Activated naive CD4-positive, alpha-beta T cell (primary cell): ENCODE measurements at places on chromosomes 7 and 10.

DNA sequence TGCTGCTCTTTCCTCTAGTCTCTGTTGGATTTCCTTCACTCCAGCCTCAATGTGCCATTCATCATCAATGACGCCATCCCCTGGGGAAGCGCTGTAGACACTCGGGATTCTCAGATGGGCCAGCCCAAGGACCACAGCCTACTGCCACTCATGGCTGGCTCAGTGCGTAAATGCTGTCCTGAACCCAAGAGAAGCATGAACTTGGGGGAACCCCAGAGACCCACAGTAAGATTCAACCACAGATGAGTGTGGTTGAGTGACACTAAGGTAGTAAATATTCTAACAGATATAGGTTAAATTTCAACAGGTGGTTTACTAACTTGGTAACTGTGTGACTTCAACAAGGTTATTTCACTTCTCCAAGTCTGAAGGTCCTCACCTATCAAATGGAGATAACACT lies 304.1 kb downstream of the GRM8 start:
- no peak for DNase-seq

DNA sequence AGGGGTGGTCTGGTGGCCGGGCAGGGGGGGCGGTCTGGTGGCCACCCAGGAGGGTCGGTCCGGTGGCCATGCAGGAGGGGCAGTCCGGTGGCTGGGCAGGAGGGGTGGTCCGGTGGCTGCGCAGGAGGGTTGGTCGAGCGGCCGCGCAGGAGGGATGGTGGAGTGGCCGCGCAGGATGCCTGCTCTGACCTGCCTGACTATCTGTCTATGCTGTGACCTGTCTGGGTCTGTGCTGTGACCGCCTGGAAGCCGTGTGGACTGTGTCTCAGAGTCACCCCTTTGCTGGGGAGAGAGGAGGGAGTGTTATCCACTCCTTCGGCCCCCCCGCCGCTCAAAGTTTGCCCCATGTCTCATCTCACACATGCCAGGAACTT lies 113.2 kb downstream of the ACTR3B start:
- DNase-seq: no peak

DNA sequence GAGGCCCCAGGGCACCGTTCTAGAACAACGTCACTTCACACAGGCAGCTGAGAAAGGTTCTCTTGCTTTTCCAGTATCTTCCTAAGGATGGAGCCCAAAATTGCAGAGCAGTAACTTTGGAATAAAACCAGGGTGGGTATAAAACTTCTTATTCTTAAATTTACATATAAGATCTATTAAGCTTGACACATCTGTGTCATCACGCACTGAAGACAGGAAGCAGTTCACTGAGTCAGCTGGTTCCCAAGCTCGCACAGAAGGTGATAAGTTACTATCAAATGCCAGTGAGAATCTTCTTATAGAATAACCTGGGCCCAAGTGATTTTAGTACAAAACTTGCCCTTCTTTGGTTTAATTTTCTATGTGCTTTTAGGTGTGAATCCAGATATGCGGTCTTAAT lies 70.2 kb downstream of the RABGEF1 start:
- no peak for DNase-seq

DNA sequence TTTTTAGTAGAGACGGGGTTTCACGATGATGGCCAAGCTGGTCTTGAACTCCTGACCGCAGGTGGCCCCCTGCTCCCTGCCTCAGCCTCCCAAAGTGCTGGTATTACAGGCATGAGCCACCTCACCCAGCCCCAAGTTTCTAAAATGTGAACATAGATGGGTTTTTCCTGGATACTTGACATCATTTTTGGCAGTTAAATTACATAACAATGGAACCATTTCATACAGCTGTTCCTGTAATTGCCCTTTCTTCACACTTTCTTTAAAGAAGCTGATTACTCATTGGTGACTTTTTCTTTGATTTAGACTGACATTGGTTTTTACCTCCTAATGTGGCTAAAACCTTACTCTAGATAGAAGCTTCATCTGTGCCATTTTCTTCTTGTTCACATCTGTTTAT lies 5.9 kb downstream of the ZKSCAN1 start:
- no peak for DNase-seq

DNA sequence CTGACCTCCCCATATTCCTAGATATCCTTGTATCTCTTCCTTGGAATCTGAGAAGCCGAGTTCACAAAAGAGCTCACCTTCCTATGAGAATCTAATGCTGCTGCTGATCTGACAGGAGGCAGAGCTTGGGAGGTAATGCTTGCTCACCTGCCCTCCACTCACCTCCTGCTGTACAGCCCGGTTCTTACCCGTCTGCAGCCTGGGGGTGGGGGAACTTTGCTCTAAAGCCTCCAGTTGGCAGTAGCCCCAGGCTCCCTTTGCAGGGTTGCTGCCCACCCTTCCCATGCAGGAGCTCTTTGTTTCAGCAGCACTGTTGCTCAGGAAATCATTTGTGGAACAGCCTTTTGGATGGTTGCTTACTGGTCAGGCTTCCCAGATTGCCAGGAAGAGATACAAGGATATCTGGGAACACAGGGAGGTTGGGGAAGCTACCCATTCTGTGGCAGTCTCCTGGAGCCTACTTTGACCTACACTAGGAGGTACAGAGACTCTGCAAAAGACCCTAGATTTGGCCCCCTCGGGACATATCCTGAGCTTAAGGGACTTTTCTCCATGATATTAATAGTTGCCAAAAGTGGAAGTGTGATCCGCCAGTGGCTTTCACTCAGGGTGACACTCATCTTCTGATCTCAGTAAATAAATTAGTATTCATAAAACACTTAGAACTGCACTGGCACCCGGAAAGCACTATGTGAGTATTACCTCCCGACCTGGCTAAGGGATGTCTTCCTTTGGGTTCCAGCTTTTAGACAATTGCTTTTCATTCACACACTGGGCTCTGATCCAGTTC lies 363.7 kb upstream of the PODXL start:
- no peak for DNase-seq

DNA sequence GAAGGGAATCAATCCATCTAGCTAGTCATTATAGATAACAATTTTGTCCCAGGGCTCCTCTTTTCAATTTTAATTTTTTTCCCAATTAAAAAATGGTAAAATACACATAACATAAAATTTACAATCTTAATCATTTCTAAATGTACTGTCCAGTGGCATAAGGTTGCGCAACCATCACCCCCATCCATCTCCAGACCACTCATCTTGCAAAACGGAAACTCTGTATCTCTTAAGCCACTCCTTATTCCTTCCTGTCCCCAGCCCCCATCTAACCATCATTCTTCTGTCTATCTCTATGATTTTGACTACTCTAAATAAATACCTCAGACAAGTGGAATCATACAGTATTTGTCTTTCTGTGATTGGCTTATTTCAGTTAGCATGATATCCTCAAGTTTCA lies 46.1 kb upstream of the RAB18 start:
- DNase-seq: no peak

- DNase-seq: no peak
These were observed 722 bp downstream of the MDH2 start for GRCh38 chr7:76048668-76048988.

- no peak for DNase-seq
These were observed 26.2 kb downstream of the ABLIM1 start for GRCh38 chr10:114631666-114632417.

GRCh38 chr10:87966459-87966858 lies 103.0 kb downstream of the PTEN start:
- no peak for DNase-seq

- DNase-seq: no peak
These were observed 264.2 kb downstream of the GLI3 start for GRCh38 chr7:41972776-41973175.

DNA sequence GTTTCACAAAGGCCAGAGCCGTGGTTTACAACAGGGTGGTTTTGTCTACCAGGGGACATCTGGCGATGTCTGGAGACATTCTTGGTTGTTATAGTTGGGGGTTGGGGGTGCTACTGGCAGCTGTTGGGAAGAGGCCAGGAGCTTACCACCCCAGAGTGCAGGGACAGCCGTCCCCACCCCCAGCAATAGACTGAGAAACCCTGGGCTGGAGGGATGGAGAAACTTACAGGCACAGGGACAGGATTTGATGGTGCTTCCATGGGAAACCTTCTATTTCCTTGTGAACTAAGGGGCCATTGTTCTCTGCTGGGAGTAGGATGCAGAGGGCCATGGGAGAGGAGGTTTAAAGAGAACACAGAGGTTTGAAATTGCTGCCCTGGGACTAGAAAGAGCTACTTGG lies 10.9 kb downstream of the ADCK2 start:
- DNase-seq: no peak

- no peak for DNase-seq
These were observed 5.3 kb downstream of the NRP1 start for GRCh38 chr10:33329178-33329577.

GRCh38 chr7:67940400-67940799 lies 943.8 kb downstream of the TYW1 start:
- no peak for DNase-seq

GRCh38 chr7:127845522-127846214 lies 185.6 kb downstream of the LRRC4 start:
- no peak for DNase-seq

GRCh38 chr7:54837761-54838160 lies 78.8 kb upstream of the SEC61G start:
- DNase-seq: no peak
